GM12892 (cell line): ENCODE measurements at places on chromosomes 13 and 19.

DNA sequence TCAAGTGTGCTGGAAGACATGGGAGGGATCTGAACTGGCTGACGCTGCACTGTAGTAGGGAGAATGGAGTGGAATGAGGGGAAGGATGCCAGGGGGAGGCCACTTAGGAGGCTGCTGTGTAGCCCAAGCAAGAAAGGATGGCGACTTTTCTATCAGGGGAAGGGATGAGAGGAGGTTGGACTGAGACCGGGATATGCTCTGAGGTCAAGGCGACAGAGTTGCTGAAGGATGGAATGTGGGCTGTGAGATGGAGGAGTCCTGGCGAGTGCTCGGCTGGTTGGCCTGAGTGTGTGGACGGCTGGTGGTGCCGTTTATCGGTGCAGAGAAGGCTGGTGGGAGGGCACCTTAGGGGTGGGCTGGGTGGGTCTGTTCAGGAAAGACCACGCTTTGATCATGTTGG, 45.7 kb downstream of the IRS2 start:
- no peak for DNase-seq

GRCh38 chr19:10112895-10113591, 1.6 kb downstream of the P2RY11 start:
- DNase-seq: peak; percentile 58

- no peak for DNase-seq
Observed at GRCh38 chr13:81199956-81200355, 859.0 kb upstream of the SPRY2 start.

GRCh38 chr13:45592758-45593157, 22.8 kb downstream of the ERICH6B start:
- no peak for DNase-seq

GRCh38 chr13:104632736-104633135, 1566.5 kb upstream of the SLC10A2 start:
- no peak for DNase-seq

DNA sequence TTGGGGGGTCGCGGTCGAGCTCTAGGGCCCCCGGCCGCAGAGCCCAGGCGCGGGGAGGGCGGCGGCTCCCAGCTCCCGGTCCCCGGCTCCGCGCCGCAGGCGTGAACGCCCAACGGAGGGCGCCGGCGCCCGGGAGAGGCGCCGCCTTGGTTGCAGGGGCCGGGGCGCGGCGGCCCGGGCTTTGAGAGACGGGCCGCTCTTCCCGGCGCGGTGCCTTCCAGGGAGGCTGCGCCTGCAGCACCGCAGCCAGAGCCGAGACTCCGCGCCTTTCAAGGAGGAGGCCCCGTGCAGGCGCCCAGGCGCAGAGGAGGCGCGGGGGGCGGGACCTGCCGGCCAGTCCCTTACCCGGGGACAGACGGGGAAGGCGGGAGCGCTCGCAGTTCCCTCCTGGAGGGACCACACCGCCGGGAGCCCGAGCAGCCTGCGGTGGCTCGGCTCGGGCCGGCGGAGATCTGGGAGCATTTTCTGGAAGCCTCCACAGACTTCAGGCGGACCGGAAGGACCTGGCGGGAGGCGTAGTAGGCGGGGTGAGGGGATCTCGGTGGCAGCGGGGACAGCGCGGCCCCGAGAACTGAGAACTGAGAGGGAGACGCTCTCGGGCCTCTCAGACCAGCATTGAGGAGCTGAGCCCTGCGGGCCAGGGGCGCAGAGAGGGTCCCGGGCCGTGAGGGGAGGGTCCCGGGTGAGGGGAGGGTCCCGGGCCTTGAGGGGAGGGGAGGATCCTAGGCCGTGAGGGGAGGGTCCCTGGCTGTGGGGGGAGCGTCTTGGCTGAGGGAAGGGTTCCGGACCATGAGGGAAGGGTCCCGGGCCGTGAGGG, 25.5 kb upstream of the MCF2L start:
- DNase-seq: no peak

- no peak for DNase-seq
Observed at GRCh38 chr19:42120276-42120980, 11.8 kb downstream of the POU2F2 start.

- DNase-seq: no peak
Observed at GRCh38 chr19:44202470-44202869, 9.9 kb upstream of the ZNF227 start.

DNA sequence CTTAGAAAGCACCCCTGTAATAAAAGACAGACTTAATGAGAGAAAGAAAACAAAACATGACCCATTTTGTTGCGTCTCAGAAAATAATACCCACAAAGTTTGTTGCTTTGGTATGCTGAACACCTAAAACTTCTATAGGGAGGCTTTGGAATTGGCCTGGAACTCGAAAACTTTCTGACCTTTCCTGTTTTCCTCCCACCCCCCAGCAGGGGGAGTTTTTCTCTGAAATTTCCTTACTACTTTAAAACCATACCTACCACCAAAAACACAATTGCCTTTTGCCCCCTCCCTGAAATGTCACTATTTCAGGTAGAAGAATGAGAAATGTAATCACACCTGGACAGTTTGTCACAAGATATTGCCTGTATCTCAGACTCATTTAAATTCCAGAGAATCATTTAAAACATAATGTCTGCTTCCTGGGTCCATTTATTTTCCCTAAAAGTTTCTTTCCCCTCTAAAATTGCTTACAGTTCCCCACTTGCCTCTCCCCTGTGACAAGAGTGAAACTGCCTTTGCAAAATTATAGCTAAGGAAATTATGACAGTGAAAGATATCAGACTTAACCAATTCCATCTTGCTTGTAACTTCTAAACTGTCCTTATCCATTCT, 2700.2 kb downstream of the PCDH9 start:
- no peak for DNase-seq

DNA sequence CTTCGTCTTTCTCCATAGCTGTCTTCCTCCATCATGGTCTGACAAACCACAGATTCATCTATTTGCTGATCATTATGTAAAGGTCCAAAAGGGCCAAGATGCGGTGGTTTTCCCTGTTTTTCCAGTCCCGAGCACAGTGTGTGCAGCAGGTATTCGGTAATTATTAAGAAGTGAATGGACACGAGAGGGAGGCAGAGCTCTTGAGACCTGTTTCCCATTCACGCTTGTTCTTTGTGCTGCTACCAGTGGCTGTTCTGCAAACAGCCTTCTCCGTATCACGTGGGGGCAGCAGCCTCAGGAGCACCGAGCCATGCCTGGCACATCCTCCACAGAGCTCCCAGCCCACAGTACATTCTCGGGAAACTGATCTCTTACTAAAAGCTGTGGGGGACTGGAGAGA, 50.3 kb downstream of the CCDC70 start:
- no peak for DNase-seq

DNA sequence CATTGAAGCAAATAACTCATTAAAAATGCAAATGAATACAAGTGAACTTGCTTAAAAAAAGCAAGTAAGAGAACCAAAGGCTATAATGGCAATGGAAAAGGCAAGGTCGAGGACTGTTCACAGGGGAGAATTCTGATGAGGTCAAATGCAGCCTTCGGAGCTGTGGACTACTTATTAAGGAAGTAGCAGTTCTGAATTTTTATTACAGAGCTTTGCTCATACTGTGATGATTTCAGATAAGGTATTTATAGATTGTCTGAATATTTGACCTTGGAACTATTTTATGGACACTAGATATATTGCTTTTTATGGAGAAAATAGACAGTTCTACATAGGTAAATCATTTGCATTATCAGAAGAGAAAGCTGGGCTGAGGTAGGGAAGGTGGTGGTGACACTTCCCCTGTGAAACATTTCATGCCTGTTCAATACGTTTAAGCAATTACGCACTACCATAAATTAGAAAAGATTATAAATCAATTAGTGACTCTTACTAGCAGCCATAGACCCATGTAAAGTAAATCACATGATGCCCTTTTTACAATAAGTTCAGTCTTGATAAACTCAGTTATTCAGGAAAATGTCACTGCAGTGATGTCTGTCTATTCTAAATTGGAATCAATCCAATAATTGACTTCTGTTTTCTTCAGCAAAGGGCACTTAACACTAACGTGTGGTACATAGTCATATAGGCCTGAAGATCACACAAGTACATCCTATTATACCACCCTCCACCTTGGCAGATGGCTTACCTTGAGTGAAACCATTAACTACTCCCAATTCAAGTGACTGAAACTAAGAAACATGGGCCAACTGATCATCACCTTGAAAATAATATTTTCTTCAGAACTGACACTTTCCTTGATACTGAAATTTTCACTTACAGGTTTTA, 260.0 kb downstream of the KLF12 start:
- DNase-seq: no peak

DNA sequence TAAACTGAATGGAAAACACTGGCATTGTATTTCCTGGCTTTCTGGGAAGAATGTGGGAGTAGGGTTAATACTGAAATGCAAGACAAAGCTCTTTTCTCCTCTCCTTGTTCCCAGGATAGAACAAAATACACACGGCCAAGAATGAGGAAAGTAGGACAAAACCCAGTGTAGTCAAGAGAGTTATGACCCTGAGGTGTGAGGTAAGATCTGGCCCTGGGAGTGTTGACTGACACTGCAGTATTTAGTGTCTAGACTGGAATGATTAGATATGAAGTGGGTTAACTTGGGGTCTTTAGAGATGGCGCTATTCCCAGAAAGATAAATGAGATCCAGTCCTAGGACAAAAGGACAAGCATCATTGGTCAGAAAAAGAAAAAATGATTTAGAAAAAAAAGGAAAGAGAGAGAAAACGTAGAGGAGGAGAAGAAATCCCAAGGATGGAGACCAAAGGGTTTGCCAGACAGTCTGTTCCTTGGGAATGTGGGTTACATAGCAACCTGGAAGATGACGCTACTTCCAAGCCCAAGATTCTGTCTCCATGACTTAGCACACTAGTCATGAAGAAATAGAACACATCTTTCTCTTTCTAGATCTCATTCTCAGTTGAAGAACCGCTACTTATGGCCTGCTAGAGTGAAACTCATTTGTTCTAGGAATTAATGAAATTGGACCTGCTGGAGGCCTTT, 543.6 kb upstream of the GPC6 start:
- no peak for DNase-seq

DNA sequence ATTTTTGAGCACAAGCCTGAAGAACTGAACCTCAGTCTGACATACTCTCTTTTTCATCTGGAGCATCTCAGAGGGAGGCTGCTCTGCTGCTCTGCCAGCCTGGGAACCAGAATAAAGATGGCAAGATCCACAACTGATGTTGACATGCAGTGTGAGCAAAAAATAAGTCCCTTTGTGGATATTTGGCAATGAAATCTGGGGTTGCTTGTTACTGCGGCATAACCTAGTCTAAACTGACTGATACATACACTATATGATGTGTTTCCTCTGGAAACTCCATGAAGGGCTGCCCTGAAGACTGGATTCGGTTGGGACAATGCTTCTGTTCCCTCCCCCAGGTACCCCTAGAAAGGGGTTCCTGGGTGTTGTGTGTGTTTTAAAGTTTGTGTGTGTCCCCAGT, 106.7 kb downstream of the IER2 start:
- no peak for DNase-seq

GRCh38 chr13:94595001-94595949, 677 bp downstream of the TGDS start:
- peak; percentile 17 for DNase-seq

GRCh38 chr13:83100237-83100636, 782.0 kb downstream of the SLITRK1 start:
- no peak for DNase-seq

DNA sequence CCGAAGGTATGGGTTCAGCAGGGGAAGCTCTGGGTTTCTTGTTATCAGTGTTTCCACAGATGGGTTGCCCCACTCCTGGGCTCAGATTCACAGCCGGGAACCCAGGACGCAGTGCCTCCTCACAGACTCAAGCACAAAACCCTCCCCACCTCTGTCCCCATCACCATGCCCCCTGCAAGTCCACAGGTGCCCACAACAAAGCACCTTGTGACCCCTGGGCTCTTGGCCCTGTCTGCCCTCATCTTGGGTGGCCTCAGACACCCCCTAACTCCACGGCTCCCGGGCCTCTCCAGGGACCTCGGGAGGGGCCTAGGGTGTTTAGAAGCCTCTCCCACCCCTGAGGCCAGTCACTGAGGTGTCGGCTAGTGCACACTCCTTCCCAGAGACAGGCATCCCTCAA, 231.7 kb downstream of the TUBA3C start:
- DNase-seq: no peak

DNA sequence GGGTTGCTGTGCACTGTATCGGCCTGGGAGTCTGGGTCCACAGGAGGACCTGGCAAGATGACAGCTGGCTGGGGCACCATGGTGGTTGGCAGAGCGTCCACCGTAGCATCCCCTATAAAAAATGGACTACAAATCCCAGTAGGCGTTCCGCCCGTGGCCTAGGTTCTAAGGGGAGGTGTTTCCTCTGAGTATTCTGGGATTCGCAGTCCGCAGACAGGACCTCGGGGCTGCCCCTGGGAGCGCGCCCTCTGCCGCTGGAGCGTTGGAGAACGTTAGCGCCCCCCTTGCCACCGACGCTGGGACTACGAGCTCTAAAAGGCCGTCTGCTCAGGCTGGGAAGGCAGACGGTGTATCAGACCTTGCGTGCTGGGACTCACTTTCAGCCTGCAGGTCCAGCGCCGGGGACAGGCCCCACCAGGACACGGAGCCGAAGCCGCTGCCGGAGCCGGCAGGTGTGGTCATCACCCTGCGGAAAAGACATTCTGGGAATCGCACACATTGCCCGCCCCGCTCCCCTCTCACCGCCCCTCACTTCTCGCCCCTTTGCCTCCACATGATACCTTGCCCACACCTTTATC, 372 bp downstream of the DNAAF3 start:
- DNase-seq: no peak

GRCh38 chr19:5681391-5682106, 722 bp downstream of the HSD11B1L start:
- no peak for DNase-seq

DNA sequence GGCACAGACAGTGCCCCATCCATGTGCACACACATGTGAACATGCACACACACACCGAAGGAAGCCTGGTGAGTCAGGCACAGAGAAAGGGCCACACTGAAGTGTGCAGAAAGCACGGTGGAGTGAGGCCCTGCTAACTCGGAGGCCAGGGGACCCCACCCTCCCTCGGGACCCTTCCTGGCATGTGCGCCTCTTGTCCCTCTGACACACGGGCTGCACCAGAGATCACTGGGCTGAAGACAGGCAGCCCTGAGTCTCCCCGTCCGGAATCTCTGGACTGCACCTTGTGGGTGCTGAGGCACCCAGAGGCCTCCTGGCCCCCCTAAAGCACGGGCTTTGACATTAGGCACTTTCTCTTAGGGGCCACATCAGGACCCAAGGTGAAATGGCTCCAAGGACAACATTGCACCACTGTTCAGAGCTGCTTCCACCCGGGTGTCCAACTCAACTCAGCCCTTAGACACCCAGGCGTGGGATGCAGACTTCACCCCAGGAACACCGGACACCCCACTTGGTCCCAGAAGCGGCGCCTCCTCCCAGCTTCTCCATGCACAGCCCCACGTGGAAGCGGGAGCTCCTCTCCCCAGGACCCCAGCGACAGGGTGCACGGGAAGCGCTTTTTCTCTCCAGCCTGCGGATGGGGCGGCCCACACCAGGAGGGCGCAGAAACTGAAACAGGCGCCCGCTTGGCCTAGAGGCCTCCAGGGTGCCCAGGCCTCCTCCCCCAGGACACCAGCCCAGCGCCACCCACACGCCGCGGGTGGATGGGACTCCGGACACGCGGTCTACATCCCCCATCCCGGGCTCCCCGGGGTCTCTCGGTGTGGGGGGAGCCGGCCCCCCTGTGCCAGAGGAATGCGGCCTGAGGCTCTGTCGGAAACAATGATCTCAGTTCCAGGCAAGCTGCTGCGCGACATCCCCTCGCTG, 90.2 kb downstream of the SPACA7 start:
- DNase-seq: no peak

- DNase-seq: no peak
Observed at GRCh38 chr13:59441596-59442280, 722.0 kb downstream of the DIAPH3 start.

GRCh38 chr19:51367255-51367564, 1.0 kb upstream of the ETFB start:
- DNase-seq: no peak

- no peak for DNase-seq
Observed at GRCh38 chr13:96629331-96629730, 364.9 kb downstream of the OXGR1 start.
